Osteocyte (in vitro differentiated cells): ENCODE measurements at places on chromosomes 1 and 21. TPM values are rescaled to one million over a fixed set of nuclear protein-coding genes. Genes with fewer than 3 reads are reported as not detected.

DNA sequence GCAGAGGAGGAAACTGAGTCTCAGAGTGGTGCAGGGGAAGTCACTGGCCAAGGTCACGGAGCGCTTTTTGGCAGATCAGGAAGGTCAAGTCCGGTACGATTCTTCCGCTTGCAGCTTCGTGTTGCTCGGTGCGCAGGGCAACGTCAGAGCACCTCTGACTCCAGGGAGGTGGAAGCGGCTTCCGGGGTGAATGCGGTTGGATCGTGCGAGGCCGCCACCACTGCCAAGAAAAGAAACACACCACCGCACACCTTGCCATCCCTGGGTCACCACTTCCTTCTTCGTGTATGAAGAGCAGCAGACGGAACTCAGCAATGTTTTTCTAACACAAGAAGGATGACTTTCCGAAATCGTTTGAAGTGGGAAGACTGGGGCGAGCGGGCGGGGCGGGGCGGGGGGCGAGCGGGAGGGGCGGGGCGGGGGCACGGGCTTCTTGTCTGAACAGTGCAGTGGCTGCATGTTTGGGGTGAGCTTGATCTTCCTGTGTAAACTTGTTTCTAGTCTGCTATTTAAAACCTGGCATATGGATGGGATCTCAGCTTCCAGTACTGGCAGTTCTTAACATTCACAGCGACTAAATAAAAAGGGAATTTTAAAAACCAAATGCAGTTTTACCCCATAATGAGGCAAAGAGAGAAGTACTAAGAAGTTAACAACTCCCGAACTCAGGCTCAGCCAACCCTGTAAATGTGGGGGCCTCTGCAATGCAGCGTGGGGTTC, 300.0 kb downstream of the RRAGC start:
- no peaks in the 10 kb centered on the region for H3K4me1 ChIP-seq
- no peak for DNase-seq
- H3K36me3 ChIP-seq, result no peaks in the 10 kb centered on the region
- no peak overlapping the region for H3K4me3 ChIP-seq
- H3K27me3 ChIP-seq, result peaks cover 22% of the 10 kb centered on the region

DNA sequence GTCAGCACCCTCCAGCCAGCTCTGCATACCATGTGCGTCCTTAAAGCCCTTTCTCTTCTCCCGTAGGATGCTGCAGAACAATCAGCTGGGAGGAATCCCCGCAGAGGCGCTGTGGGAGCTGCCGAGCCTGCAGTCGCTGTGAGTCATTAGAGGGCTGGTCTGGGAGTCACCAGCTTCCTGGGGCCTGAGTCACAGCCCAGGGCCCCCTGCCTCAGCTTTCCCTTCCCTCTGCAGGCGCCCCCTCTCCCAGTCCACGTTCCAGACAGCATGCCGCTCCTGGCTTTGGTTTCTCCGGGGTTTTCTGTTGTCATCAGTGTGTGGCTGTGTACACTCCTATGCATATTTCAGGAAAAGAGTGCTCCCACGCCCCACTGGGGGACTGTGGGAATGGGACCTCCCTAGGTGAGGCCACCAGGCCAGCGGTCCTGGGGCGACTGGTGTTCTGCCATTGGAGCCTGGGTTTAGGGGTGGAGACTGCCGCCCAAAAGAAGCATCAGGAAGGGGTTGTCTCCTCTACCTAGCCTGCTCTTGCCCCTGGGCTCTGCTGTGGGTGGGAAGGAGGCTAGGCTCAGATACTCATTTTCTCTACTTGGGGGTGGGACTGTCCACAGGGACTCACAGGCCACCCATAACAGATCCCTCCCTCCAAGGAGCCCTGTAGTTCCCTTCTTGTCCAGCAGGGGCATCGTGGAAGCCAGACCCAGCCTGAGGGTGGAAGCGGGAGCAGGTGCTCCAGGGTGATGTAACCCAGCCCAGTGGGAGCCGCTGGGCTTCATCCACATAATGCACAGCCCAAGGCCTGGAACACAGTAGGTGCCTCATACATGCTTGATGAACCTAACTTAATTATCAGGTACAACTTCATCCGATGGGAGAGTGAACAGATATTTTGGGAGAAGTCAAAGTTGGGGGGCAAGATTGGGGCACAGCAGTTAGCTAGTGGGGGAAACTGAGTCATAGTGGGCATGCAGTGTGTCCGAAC, 42.5 kb downstream of the LGR6 start:
- H3K4me3 ChIP-seq, result peak overlapping the region; percentile 56
- no peaks in the 10 kb centered on the region for H3K27me3 ChIP-seq
- peak; percentile 96 for DNase-seq
- peak overlapping the region; percentile 94 for H3K27ac ChIP-seq

DNA sequence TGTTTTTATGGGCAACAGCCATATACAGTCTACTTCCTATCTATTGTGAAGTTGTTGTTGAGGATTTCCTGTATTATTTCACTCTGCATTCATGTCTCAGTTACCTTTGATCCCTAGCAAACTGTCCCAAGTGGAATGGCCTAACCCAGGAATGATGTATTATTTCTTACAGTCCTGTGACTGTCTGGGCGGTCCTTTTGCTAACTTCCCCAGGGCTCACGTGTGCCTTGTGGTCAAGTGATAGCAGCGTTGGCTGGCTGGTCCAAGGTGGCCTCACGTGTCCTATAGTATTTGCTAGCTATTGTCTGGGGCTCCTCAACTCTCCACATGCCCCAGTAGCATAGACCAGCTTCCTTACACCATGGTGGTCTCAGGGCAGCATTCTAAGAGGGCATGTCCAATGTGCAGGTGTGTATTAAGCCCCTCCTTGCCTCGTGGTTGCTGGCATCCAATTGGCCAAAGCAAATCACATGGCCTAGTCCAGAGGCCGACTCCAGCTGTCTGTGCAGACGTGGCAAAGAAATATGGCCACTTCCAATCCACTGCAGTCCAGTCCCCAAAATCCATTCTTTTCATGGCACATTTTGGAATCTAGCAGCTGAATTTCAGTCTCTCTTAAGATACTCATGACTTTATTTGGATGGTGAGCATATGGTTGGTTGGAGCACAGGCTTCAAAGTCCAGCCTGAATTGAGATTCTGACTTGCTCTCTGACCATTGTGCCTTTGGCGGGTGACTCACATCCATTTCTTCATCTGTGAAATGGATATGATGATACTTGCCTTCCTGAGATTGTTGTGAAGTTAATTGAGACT, 94.1 kb downstream of the GALNT2 start:
- no peak for DNase-seq
- H3K4me1 ChIP-seq, result peaks cover 54% of the 10 kb centered on the region
- H3K27me3 ChIP-seq, result no peaks in the 10 kb centered on the region
- no peak overlapping the region for H3K4me3 ChIP-seq
- H3K36me3 ChIP-seq, result peaks cover 2% of the 10 kb centered on the region

DNA sequence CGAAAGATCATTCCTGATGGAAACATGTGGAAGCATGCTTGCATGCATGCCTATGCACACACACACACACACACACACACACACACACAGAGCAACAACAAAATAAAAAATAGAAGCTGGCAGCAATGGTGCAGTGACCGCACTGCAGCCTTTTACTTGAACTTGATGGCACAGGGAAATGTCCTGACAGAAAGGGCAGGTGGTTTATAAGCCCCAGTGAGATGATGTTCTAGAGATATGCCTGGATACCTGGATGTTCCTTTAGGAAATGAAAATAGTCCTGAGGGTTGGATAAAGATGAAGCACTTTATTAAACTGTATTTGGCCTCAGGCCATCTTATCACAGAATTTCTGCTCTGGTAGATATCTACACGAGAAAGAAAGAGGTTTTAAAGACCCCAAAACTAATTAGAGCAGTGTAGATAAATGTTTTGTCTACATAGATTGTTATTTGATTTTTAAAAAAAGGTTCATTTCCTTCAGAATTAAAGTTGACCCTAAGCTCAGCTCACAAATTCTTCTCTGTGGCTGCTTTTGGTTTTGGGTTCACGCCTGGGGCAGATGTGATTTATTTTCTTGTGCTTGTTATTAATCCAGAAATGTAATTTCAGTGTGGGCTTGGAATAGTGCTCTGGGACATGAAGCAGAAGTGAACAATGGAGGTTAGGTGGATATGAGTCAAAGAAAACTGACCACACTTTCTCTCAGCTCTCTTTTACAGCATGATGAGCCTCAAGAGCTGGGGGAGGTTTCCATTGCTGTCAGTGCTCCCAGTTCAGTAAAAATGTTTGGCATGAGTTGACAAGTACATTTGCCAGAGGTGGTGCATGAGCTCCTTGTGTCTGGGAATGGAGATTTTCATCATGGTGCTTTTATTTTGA, 22.9 kb downstream of the ADAM30 start:
- DNase-seq, result no peak
- no peak overlapping the region for H3K4me3 ChIP-seq
- peaks cover 12% of the 10 kb centered on the region for H3K4me1 ChIP-seq
- H3K36me3 ChIP-seq, result no peaks in the 10 kb centered on the region
- no peak overlapping the region for H3K27ac ChIP-seq

DNA sequence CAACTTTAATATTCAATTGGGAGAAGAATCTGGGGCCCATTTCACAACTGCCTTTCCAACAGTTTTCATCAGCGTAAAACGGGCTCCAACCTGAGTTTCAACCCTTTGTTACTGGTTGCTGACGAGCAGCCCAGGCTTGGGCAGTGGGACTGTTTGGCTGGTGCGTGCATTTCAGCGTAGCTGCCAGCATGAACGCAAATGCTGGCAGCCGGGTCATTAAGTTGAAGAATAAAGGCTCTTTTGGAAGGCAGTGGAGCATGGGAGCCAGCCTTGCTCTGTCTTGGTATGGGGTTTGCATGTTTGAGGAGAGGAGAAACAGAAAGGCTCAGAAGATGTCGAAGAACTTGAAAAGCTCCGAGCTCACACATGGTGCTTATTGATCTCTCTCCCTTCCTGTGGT, 40.7 kb downstream of the WDR3 start:
- no peak overlapping the region for H3K27ac ChIP-seq
- H3K36me3 ChIP-seq, result peaks cover 2% of the 10 kb centered on the region
- H3K4me3 ChIP-seq, result no peak overlapping the region
- peaks cover 24% of the 10 kb centered on the region for H3K27me3 ChIP-seq
- DNase-seq, result no peak
- H3K4me1 ChIP-seq, result peaks cover 9% of the 10 kb centered on the region

DNA sequence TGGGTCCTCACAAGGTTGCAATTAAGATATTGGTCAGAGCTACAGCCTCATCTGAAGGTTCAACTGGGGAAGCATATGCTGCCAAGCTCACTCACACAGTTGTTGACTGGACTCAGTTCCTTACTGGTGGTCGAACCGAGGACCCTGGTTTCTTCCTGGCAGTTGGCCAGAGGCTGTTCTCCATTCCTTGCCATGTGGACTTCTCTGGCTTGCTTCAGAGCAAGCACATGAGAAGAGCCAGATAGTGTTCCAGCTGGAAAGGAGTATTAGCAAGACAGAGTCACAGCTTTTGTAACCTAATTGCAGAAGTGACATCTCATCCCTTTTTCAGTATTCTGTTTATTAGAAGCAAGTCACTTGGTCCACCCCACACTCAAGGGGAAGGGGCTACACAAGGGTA, 23.6 kb downstream of the POU2F1 start:
- no peak overlapping the region for H3K4me3 ChIP-seq
- H3K4me1 ChIP-seq, result peaks cover 12% of the 10 kb centered on the region
- H3K27me3 ChIP-seq, result no peaks in the 10 kb centered on the region
- H3K27ac ChIP-seq, result no peak overlapping the region
- no peak for DNase-seq

GRCh38 chr1:117312453-117313138, 54.7 kb upstream of the MAN1A2 start:
- peaks cover 10% of the 10 kb centered on the region for H3K27me3 ChIP-seq
- no peaks in the 10 kb centered on the region for H3K36me3 ChIP-seq
- no peaks in the 10 kb centered on the region for H3K4me1 ChIP-seq
- DNase-seq, result no peak
- H3K27ac ChIP-seq, result no peak overlapping the region

DNA sequence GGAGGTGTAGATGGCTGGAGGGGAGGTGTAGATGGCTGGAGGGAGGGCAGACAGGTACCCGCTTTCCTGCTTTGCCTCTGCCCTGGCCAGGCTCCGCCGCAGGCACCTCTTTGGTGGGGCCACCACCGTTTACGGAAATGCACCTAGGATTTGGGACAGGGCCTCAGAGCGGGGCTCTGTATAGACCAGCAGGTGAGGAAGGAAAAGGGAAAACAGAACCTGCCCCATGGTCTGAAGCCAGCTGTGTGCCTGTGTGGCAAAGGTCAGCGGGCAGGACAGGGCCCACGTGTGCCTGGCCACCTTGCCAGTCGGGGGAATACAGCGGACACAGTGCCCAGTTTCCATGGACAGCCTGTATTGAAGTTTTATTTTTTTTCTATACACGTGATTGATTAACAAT, 12.1 kb upstream of the PTTG1IP start:
- H3K4me1 ChIP-seq, result peaks cover 10% of the 10 kb centered on the region
- H3K4me3 ChIP-seq, result no peak overlapping the region
- no peaks in the 10 kb centered on the region for H3K36me3 ChIP-seq
- DNase-seq, result no peak
- peaks cover 2% of the 10 kb centered on the region for H3K27me3 ChIP-seq

DNA sequence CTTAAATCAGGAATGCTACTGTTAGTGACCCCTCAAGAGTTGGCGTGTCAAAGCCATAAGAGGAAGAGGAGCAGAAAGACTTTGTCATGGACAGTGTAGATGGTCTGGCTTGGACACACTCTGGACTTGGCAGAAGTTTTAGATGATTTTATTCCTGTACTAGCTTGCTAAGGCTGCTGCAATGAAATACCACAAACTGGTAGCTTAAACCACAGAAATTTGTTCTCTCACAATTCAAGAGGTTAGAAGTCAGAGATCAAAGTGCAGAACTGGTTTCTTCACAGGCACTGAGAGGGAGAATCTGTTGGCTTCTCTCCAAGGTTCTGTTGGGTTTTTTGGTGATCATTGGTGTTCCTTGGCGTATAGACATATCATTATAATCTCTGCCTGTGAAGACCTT, 869.8 kb upstream of the B3GALT2 start:
- no peaks in the 10 kb centered on the region for H3K36me3 ChIP-seq
- peaks cover 4% of the 10 kb centered on the region for H3K4me1 ChIP-seq
- no peak overlapping the region for H3K4me3 ChIP-seq
- H3K27ac ChIP-seq, result no peak overlapping the region
- H3K27me3 ChIP-seq, result no peaks in the 10 kb centered on the region

Gene VANGL2
- total RNA-seq, result 16.4 and 17.7 TPM in 2 replicates

Gene LCE3E
- not detected in 2 replicates for total RNA-seq

Gene ZNF644
- total RNA-seq, result 54.7 and 57.4 TPM in 2 replicates

Gene RAB13
- total RNA-seq, result 153 and 162 TPM in 2 replicates

Gene PWP2
- total RNA-seq, result 0.75 and 2.2 TPM in 2 replicates

Gene RPE65
- total RNA-seq, result not detected in 2 replicates

Gene NIBAN1
- total RNA-seq, result 12.5 and 16.5 TPM in 2 replicates

Gene AK4
- 22.4 and 23.4 TPM in 2 replicates for total RNA-seq

Gene HSF2BP
- total RNA-seq, result 3.4 and 3.7 TPM in 2 replicates

Gene CNIH3
- total RNA-seq, result 4.2 and 5.5 TPM in 2 replicates

Gene GABPB2
- 11.1 and 12.4 TPM in 2 replicates for total RNA-seq

Gene DNM3
- total RNA-seq, result 3.4 and 3.7 TPM in 2 replicates

Gene RGS13
- total RNA-seq, result not detected in 2 replicates
